ENCODE measurements at places on chromosomes 5 and 9. TPM values are rescaled to one million over a fixed set of nuclear protein-coding genes. Genes with fewer than 3 reads are reported as not detected.

The MAMDC4 gene
- total RNA-seq = 0.85 TPM

The ZNF462 gene
- total RNA-seq = 12.9 TPM

The AK3 gene
- total RNA-seq = 92.2 TPM

The IFNA2 gene
- not detected for total RNA-seq

The SAXO1 gene
- total RNA-seq = under 0.01 TPM

The PDE6A gene
- not detected for total RNA-seq

The FGF18 gene
- not detected for total RNA-seq

The MYOZ3 gene
- total RNA-seq = 0.14 TPM
